Caki2 (cell line): ENCODE measurements at places on chromosomes 16 and 17. TPM values are rescaled to one million over a fixed set of nuclear protein-coding genes. Genes with fewer than 3 reads are reported as not detected.

DNA sequence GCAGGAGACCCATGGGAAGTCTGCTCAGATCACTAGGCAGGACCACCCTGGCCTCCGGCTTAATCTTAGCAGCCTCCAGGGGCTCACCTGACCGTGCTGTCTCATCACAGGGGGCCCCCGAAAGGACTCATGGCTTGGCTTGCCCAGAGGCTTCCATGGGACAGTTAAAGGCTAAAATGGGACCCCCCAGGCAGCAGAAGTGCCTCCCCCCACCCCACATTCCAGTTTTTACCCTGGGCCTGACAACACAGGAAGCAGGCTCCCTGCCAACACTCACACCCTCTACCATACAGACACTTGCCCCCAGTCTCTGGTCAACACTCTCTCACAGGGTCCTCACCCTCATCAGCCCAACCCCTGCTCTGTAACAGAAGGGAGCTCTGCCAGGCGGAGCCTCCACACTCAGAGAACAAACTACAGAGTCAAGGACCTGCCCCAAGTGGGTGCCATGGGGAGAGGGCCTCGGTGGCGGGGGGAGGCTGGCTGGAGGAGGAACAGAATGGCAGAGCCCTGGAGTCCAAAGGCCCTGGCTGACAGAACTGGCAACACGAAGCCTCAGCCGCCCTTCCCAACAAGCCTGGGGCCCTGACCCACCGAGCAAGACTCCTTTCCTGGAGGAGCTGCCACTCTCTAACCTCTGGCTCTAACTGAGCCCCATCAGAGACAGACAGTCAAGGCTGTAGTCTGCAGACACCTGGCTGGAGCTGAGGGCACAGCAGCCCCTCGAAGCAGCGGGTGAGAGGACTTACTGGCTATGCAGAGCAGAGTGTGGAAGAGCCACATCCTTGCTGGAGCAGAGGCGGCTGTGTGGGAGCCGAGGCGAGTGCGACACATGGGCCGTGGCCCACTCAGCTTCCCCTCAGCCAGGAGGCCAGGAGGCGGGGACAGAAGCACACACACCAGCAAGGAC is at the start of gene ITGAE:
TSS of gene ITGAE (minus strand) at position 827 of the 910 bp plus-strand sequence. CDS start at position 783, 44 bp downstream.
- DNase-seq, result no peak

GRCh38 chr16:27585200-27585599 is 35.3 kb downstream of the KATNIP start:
- no peak for DNase-seq

The FBXW10 gene
- 0.14 and 0.67 TPM in 2 replicates for total RNA-seq

GRCh38 chr17:77865716-77866115 is 92.8 kb upstream of the TNRC6C start:
- DNase-seq, result no peak

The BORCS6 gene
- total RNA-seq, result 7.0 and 8.7 TPM in 2 replicates

- peak; percentile 75 for DNase-seq
Observed at GRCh38 chr16:69406780-69407331, 17.6 kb upstream of the CYB5B start.

DNA sequence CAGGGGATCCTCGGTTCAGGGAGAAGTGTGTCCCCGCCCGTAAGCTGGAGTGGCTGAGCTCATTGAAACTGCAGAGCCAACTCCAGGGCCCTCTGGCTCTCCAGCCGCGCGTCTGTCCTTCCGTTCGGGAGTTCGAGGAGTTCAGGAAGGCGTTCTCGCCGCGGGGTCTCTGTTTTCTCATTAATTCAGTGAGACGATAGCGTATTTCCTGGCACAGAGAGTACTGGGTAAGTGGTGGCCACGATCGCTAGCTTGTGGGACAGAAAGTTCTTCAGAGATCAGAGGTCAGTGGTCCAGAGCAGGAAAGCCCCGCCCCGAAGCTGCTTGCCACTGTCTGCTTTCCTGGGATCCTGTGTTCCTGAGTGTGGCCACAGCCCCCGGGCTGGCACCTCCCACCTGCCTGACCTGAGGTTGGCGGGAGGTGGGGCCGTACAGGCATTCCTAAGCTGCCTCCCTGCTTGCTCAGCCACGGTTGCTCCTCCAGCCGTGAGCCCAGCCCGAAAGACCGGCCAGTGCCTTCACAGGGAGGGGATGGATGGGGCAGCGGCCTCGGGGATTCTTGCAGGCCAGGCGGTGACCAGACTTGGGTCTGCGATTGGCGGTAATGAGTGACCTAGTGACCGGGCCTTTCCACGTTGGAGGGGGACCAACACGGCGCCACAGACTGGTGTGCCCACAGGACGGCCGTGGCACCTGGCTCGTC is 8.9 kb downstream of the BAIAP2 start:
- peak; percentile 97 for DNase-seq

- DNase-seq, result no peak
Observed at GRCh38 chr17:73132085-73132492, 32.7 kb upstream of the SSTR2 start.

DNA sequence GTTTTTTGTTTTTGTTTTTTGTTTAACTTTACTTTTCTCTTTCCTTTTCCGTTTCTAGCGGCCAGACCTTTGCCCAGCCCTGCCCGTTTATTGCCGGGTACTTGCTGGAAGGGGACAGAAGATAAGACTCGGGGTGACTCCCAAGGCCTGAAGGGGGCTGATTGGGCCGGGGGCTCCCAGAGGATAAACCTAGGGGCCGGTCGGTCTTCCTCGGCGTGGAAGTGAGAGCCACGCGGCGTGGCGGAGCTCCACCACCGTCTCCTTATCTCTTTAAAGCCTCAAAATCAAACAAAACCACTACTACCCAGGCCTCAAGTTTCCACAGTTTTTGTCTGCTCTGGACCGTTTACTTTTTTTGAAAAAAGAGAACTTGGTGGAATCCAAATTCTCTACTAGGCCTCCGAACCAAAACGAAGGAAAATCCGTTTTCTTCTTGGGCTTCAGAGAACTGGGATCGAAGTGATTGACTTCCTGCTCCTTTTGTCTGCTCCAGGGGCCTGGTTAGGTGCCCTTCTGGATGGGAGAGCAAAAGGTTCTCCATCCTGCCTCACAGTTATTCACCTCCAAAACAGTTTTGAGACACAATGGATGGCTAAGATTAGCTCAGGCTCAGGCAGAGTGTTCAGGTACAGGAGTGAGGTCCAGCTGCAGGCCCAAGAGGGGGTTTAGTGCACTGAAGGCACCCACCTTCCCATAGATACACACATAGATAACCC is 8.5 kb upstream of the HOXB9 start:
- no peak for DNase-seq

The SLC35G6 gene
- total RNA-seq, result not detected in 2 replicates

GRCh38 chr17:48604770-48605329 is at the start of gene HOXB6:
HOXB6 (minus strand) TSS chr17:48604986; CDS start chr17:48598150, 6,836 bp downstream.
- DNase-seq, result peak; percentile 78

- peak; percentile 21 for DNase-seq
Observed at GRCh38 chr17:77886387-77886728, 72.1 kb upstream of the TNRC6C start.

DNA sequence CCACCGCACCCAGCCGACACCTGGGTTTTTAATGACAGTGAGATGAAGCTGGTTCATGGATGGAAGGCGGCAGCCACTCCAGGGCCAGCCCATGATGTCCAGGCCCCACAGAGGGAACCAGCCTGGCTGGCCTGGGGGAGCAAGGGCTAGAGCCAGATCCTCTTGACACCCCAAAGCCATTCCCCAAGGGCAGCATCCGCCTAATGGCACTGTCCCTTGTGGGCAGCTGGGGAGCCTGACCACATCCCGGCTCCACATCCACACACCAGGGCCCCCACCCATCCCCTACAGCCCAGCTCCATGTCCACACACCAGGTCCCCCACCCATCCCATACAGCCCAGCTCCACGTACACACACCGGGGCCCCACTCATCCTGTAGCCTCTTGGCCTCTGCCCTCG is 53.3 kb upstream of the ACSF3 start:
- no peak for DNase-seq
